ENCODE measurements at places on chromosomes 16 and 17.

DNA sequence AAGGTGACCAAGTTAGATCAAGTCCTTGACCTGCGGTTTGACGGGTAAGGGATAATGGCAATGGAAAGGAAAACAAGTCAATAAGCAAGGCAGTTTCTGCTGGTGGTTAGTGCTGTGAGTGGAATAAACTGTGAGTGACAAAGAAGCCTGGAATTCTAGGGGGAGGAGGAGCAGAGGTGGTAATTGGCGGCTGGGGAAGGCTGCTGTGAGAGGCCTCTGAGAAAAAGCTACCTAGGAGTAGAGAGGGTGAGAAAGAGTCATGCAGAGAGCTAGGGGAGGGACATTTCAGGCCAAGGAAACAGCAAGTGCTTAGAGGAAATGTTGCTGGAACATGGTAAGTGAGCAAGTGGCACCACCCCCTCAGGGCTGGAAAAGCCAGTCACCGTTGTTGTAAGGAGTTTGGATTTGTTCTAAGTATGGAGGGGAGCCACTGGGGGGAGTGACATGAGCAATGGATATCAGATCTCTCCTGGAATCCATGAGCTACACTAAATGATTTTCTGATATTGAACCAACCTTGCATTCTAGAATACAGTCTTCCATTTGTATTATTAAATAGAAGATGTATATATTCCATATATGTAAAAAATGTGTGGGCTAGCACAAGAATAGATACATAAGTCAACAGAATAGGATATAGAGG lies 6.7 kb downstream of the NLRC3 start:
- DNase-seq, result no peak

DNA sequence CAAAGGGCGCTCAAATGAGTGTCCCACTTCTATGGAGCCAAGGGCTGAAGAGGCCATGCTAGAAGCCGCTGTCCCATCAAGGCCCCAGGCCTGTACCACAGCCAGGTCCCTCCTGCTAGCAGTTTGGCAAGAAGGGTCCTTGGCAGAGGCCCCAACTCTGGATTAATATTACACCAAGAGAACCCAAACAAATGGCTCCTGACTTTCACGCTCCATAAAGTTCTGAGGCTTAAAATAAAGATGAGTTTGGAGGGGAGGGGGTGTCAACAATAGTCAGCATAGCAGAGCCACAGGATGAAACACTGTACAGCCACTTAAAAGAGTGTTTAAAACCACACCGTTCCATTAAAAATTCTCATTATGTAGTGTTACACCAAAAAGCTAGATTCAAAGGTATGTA lies 30.5 kb downstream of the CUEDC1 start:
- peak; percentile 89 for DNase-seq

GRCh38 chr17:65994679-65995078 lies 197.3 kb downstream of the CEP112 start:
- DNase-seq, result no peak

DNA sequence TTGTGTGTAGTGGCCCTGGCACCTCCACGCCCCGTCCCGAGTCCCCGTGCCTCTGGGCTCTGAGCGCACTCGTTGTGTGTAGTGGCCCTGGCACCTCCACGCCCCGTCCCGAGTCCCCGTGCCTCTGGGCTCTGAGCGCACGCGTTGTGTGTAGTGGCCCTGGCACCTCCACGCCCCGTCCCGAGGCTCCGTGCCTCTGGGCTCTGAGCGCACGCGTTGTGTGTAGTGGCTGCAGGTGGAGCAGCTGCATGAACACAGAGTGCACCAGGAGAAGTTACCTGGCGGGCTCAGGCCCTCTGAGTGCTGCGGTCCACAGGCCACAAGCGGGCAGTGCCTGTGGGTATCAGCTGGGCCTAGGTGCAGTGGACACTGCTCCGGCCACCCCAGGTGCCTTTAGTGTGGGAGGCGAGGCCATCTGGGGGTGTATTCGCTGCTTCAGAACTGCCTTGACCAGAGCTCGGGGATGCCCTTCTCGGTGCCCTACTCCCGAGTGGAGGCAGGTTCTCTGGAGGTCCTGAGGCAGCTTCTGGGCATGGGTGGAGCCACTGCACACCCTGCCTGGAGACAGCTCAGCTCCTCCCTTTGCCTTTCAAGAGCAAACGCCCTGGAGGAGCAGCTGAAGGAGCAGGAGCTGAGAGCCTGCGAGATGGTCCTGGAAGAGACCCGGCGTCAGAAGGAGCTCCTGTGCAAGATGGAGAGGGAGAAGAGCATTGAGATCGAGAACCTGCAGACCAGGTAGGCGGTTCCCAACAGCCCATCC lies 17.3 kb upstream of the CAPN15 start:
- DNase-seq, result no peak

DNA sequence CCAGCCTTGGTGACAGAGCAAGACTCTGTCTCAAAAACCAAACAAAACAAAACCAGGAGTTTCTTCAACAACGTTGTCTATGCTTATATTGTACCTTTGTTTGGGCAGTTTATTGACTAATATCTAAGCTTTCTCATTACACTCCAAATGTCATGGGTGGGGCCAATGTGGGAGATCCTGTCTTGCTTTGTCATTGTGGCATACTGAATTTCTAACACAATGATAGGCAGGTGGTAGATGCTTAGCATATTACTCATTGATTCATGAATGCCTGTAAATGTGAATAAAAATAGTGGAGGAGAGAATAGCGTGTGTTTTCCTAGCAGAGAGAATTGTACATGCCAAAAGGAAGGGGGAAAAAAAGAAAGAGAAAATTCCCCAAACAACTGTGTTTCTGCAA lies 802.5 kb upstream of the EEF2KMT start:
- DNase-seq, result no peak

GRCh38 chr17:44363613-44364159 lies at the start of gene FAM171A2:
Gene FAM171A2, minus strand, starts transcription at chr17:44363853. Its CDS starts 139 bp downstream, at chr17:44363714.
- peak; percentile 55 for DNase-seq

GRCh38 chr17:35895636-35896587 lies 15.8 kb upstream of the CCL5 start:
- no peak for DNase-seq

DNA sequence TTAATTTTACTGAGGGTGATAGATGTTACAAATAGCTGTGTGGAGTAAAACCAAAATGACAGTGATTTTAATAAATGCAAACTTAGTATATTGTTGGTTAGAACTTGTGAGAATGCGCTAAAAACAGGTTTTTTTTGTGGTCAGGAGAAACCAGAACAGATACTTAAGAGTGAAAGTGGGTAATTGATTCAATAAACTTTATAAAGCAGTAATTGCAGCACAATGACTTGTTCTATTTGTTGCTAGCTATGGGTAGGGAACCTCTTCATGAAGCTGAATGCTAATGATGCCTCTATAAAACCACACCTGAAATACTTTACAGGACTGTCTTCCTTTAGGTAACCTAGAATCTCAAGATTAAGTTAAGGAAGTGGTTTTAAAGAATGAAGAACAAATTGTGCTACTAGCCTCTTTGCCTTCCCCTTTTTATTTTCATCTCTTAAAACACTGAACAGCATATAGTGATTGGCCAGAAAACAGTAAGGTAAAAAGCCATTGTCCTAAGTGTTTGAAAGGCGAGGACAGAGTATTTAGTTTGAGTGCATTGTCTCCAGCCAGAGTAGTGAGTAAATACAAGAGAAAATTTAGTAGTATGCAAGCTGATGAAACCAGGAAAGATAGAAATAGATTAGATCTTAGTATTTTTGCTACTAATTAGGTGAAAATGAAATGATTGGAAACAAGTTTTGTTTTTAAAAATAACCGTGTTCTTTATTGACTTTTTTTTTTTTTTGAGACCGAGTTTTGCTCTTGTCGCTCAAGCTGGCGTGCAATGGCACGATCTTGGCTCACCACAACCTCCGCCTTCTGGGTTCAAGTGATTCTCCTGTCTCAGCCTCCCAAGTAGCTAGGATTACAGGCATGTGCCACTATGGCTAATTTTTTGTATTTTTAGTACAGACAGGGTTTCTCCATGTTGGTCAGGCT lies 6.0 kb downstream of the GGNBP2 start:
- no peak for DNase-seq

DNA sequence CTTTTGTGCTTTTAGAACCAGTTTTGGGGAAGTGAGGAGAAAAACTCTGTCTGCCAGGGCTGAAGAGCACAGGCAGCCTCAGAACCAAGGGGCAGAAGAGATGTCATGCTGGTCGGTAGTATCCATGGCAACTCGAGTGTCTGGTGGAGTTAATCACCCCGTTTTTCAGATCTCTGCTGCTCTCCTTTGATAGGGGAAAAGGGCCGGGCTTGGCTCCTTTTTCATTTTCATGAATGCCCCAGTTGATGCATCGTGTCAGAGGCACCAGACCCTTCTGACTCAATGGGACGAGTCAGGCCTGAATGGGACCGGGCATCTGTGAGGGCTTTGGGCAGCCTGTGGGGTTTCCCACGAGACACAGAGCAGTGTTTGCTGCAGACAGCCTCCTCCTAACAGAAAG lies 304.6 kb downstream of the ABCC12 start:
- DNase-seq, result no peak

DNA sequence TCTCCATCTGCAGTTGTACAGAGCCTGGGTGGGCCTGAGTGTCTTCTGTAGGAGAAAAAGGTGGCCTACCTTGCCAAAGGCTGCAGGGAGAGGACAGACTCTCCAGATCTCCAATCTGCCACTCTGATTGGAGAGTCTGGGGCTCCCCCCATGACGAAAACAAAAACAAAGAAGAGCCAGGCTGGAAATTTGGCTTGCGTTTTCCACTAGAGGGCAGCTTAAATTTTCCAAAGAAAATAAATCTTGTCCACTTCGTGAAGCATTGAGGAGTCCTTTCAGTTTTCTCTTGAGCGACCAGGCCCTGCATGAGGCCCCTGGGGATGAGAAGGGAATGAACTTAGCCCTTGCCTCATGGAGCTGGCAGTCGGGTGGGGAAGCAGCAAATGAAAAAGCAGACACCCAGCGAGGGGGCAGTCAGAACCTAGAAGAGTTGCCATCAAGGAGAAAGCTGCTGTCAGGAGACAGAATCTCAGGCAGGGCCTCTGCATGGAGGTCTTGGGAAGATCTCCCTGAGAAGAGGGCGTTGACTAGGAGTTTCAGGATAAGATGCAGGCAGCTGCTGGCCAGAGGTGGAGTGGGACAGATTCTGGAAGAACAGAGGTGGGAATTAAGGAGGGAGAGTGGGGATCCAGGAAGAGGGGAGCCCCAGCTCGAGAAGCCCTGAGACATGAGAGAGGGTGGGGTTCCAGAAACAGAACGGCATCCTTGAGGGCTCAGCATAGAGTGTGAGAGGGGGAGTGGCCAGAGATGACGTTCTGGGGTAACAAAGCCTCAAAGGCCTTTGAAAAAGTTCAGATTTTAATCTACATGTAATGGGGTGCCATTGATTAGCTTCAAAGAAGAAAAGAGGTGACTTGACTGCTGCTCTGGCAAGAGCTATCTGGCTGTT lies 8.4 kb upstream of the SHCBP1 start:
- DNase-seq, result peak; percentile 5

- DNase-seq, result no peak
These were observed 30.8 kb downstream of the FOXL1 start for GRCh38 chr16:86609115-86609514.

- DNase-seq, result no peak
These were observed 125.8 kb downstream of the ANKRD11 start for GRCh38 chr16:89364606-89365005.

GRCh38 chr17:63837962-63838600 lies 4.4 kb downstream of the SMARCD2 start:
- DNase-seq, result no peak

DNA sequence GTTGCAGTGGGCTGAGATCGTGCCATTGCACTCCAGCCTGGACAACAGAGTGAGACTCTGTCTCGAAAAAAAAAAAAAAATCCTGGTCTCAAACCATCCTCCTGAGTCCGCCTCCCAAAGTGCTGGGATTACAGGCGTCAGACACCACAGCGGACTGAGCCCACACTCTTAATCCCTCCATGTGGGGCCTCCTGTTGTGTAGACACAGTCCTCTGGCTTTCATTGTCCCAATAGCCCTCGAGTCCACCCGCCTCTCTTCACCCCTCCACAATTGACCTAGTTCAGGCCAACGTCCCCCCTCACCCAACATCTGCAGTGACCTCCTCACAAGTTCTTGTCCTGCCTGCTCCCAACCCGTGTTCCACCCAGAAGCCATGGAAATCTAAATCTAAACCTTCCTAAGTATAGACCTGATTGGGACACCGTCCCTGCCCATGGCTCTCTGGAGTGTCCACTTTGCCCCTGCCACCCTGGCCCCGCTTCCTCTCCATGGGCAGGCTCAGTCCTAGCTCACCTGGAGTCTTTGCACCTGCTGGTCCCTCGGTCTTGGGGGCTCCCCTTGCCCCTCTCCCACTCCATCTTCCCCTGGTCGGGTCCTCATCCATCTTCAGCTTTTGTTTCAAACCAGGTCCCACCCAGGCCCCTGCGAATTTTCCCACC lies 46.7 kb downstream of the HAPSTR1 start:
- DNase-seq, result no peak

DNA sequence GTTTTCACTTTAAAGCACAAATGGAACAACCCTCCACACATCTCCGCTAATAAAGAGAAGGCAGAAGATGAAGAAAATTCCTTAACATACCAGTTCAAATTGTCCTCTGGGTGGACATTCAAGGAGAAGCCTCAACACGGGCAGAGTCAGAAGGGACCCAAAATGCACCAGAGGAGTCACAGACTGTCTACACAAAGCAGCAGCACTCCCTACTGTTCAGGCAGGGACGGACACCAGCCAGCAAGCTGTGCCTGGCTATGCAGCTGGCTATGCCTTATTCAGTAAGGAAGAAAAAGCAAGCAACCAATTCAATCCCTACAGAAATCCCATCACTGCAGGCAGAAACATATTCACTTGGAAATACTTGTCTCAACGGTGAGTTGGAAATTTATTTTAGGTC lies 8.1 kb downstream of the DNAJC7 start:
- DNase-seq, result no peak

GRCh38 chr17:56762988-56763387 lies 70.7 kb downstream of the C17orf67 start:
- no peak for DNase-seq

DNA sequence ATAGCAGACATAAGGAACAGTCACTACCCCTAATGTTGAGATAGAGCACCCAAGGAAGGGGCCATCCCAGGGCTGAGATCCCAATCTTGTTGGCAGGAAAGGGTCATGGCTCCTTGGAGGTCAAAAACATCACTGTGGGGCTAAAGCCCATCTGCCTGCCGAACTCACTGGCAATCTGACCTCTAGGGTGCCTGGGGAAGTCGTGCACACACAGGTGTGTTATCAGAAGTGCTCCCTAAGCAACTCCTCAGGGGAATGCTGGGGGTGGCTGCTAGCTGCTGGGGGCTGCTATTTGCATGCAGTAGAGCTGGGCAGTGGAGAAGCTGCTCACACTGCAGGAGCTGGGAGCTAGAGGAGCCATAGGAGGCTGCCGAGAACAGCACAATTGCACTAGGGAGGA lies 47.5 kb upstream of the PHOSPHO1 start:
- no peak for DNase-seq

GRCh38 chr17:15946611-15947120 lies 1.7 kb downstream of the ADORA2B start:
- no peak for DNase-seq

- DNase-seq, result no peak
These were observed 99.3 kb downstream of the NLK start for GRCh38 chr17:28141773-28142172.

All from NCI-H1092 treated with DMSO at 0.1 percent for 48 hours (cell line).